Activated CD4-positive, alpha-beta T cell treated with anti-CD3 and anti-CD28 coated beads, Interleukin-2, amount 10 ng/mL, durations not matched to agents 7 days and 5 days (primary cell): ENCODE measurements at places on chromosomes 3 and 15. TPM values are rescaled to one million over a fixed set of nuclear protein-coding genes. Genes with fewer than 3 reads are reported as not detected.

The COL6A6 gene
- total RNA-seq = not detected

The PODXL2 gene
- total RNA-seq = 2.9 TPM

The RSL24D1 gene
- total RNA-seq = 78.6 TPM

The CIB2 gene
- 0.55 TPM for total RNA-seq

The PAQR5 gene
- not detected for total RNA-seq

The TNFAIP8L3 gene
- not detected for total RNA-seq

The ADAMTS9 gene
- total RNA-seq = not detected

The ARL6IP5 gene
- 154 TPM for total RNA-seq

The LSAMP gene
- total RNA-seq = not detected

The TNIK gene
- total RNA-seq = 55.2 TPM

The GRAMD1C gene
- total RNA-seq = 0.29 TPM

The SLCO2A1 gene
- not detected for total RNA-seq

The CHRNA7 gene
- total RNA-seq = not detected

The COL6A5 gene
- total RNA-seq = not detected

The GP5 gene
- 1.3 TPM for total RNA-seq

The IMPG2 gene
- total RNA-seq = 0.50 TPM

The B3GNT5 gene
- 0.67 TPM for total RNA-seq

The UBXN7 gene
- 64.8 TPM for total RNA-seq

The USP8 gene
- total RNA-seq = 56.1 TPM

The C3orf38 gene
- 30.5 TPM for total RNA-seq

The CFAP92 gene
- 0.10 TPM for total RNA-seq

The TM6SF1 gene
- 12.5 TPM for total RNA-seq

The LNP1 gene
- total RNA-seq = 0.72 TPM

The UROC1 gene
- total RNA-seq = not detected

The TGM4 gene
- total RNA-seq = not detected

The INSYN1 gene
- total RNA-seq = not detected

The MCF2L2 gene
- 5.4 TPM for total RNA-seq

The NR2E3 gene
- total RNA-seq = not detected

The ARPP19 gene
- 178 TPM for total RNA-seq

The MNS1 gene
- 0.79 TPM for total RNA-seq

The ELL3 gene
- 2.5 TPM for total RNA-seq

The GOLGA6L7 gene
- total RNA-seq = not detected

The GASK1A gene
- total RNA-seq = not detected

The FBLN2 gene
- total RNA-seq = not detected

The BBX gene
- 35.0 TPM for total RNA-seq

The CHST2 gene
- total RNA-seq = 1.3 TPM

The SLC22A13 gene
- 0.37 TPM for total RNA-seq

The HYAL3 gene
- total RNA-seq = 9.2 TPM

The CYP1A2 gene
- total RNA-seq = not detected

The CFAP91 gene
- not detected for total RNA-seq

The CDC25A gene
- total RNA-seq = 23.5 TPM

The SCG5 gene
- total RNA-seq = 2.5 TPM

The GOLGA6A gene
- total RNA-seq = not detected

The CLRN1 gene
- total RNA-seq = not detected

The GOLGA8G gene
- not detected for total RNA-seq

The AHSG gene
- not detected for total RNA-seq
